Progenitor cell of endocrine pancreas (in vitro differentiated cells): ENCODE measurements at places on chromosomes 2 and 18. TPM values are rescaled to one million over a fixed set of nuclear protein-coding genes. Genes with fewer than 3 reads are reported as not detected.

STON1 gene
- 8.2 and 8.6 TPM in 2 replicates for total RNA-seq

COLEC11 gene
- total RNA-seq, result not detected in 2 replicates

UPP2 gene
- total RNA-seq, result not detected in 2 replicates

SLC9A2 gene
- total RNA-seq, result 1.6 TPM in 2 replicates

IL1RL1 gene
- not detected in 2 replicates for total RNA-seq

UGT1A8 gene
- total RNA-seq, result not detected in 2 replicates

LYG2 gene
- total RNA-seq, result not detected in 2 replicates

TSGA10 gene
- 12.3 and 13.8 TPM in 2 replicates for total RNA-seq

SLC9A4 gene
- 0.62 and 0.93 TPM in 2 replicates for total RNA-seq
